ENCODE measurements at places on chromosomes 12 and 14. TPM values are rescaled to one million over a fixed set of nuclear protein-coding genes. Genes with fewer than 3 reads are reported as not detected.
A peak's percentile ranks its signal among the peaks of the same experiment; 100 is the strongest.

DNA sequence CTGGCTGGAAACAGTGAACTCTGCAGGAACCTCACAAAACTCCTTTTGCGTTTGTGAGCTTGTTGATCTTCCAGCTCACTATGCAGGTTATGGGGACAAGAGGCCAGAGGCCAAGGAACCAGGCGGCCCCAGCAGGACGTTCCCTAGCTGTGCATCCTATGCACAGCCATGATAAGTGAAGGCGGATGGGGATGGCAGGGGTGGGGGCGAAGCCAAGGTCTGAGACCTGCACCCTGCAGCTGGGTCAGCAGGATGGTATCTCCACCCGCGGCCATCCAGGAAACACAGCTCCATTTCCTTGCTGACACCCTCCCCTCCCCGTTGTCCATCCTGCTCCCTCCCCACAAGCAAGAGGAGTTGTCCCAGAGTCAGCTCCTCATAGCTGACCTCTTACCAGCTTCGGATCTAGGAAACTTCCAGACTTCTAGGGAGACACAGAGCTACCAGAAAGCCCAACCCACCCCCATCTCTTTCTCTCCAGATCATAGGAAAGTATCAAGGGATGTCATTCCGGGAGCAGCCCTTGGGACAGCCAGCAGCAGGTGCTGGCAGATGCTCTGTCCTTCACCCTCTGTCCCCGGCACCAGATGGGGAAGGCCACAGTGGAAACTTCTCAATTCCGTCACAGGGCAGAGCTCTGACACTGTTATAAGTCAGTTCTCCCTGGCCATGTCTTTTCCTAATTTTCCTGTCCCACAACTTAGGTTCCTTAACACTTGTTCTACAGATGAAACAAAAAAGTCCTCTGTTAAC, 9.4 kb downstream of the ZBTB39 start:
- H3K36me3 ChIP-seq, result peaks cover 18% of the 10 kb centered on the region
- H3K4me3 ChIP-seq, result no peak overlapping the region
- peaks cover 36% of the 10 kb centered on the region for H3K4me1 ChIP-seq
- no peaks in the 10 kb centered on the region for H3K27me3 ChIP-seq
- H3K27ac ChIP-seq, result no peak overlapping the region

GRCh38 chr14:69664865-69665526, 53.6 kb downstream of the SUSD6 start:
- H3K4me1 ChIP-seq, result peaks cover 89% of the 10 kb centered on the region
- H3K27ac ChIP-seq, result no peak overlapping the region
- no peak for DNase-seq
- H3K36me3 ChIP-seq, result peaks cover 67% of the 10 kb centered on the region
- no peaks in the 10 kb centered on the region for H3K27me3 ChIP-seq

Gene BICD1
- total RNA-seq, result 22.4 TPM

Gene FLVCR2
- total RNA-seq, result 6.2 TPM

Gene PNP
- total RNA-seq, result 178 TPM

DNA sequence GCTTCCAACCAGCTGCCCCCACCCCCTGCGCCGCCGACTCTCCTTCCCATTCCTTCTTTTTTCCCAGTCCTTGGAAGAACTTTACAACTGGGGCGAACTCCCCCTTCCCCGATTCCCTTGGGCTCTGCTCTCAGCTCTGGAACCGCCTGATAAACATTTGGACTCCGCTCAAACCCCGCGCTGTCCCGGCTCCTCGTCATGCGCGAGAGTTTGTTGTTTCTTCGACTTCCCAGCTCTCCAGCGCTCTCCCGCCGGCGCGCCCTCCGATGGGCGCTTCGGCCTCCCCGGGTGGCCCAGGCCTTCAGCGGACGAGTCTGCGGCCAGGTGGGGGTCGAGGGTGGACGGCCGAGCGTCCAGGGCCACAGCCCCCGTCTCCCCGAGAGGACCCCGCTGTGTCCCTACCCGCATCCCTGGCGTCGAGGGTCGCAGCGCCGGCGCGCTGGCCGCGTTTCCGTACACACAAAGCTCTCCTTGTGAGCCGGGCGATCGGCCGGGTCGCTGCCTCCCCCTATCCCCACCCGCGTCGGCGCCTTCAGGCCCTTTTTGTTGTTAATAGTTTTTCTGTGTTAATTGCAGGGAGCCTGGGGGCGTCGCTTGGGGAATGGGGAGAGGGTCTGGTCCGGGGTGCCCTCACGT, 847 bp downstream of the MMP14 start:
- peaks cover 36% of the 10 kb centered on the region for H3K36me3 ChIP-seq
- peaks cover 30% of the 10 kb centered on the region for H3K27me3 ChIP-seq
- no peak overlapping the region for H3K27ac ChIP-seq
- H3K4me1 ChIP-seq, result peaks cover 10% of the 10 kb centered on the region
- peak overlapping the region; percentile 47 for H3K4me3 ChIP-seq
- no peak for DNase-seq

- H3K27me3 ChIP-seq, result peaks cover 19% of the 10 kb centered on the region
- no peak overlapping the region for H3K4me3 ChIP-seq
- H3K27ac ChIP-seq, result no peak overlapping the region
- H3K36me3 ChIP-seq, result no peaks in the 10 kb centered on the region
- H3K4me1 ChIP-seq, result no peaks in the 10 kb centered on the region
Measured at GRCh38 chr14:95725685-95726336, 11.9 kb upstream of the TCL1A start.

GRCh38 chr14:53060046-53060445, 93.1 kb downstream of the DDHD1 start:
- no peak overlapping the region for H3K27ac ChIP-seq
- H3K27me3 ChIP-seq, result no peaks in the 10 kb centered on the region
- H3K4me3 ChIP-seq, result no peak overlapping the region
- H3K36me3 ChIP-seq, result peaks cover 22% of the 10 kb centered on the region
- peaks cover 4% of the 10 kb centered on the region for H3K4me1 ChIP-seq

GRCh38 chr14:99564256-99564925, 39.6 kb downstream of the CCDC85C start:
- DNase-seq, result no peak
- no peaks in the 10 kb centered on the region for H3K36me3 ChIP-seq
- H3K4me1 ChIP-seq, result no peaks in the 10 kb centered on the region
- H3K27me3 ChIP-seq, result no peaks in the 10 kb centered on the region
- no peak overlapping the region for H3K27ac ChIP-seq

GRCh38 chr14:96586056-96586455, 83.9 kb downstream of the PAPOLA start:
- no peak overlapping the region for H3K27ac ChIP-seq
- no peak overlapping the region for H3K4me3 ChIP-seq
- no peaks in the 10 kb centered on the region for H3K36me3 ChIP-seq
- no peaks in the 10 kb centered on the region for H3K4me1 ChIP-seq

Gene MIPOL1
- not detected for total RNA-seq

GRCh38 chr14:69441948-69442347, 42.6 kb upstream of the PLEKHD1 start:
- H3K36me3 ChIP-seq, result peaks cover 35% of the 10 kb centered on the region
- DNase-seq, result no peak
- no peaks in the 10 kb centered on the region for H3K27me3 ChIP-seq
- H3K4me1 ChIP-seq, result peaks cover 2% of the 10 kb centered on the region
- H3K27ac ChIP-seq, result no peak overlapping the region

- DNase-seq, result peak; percentile 16
- peaks cover 13% of the 10 kb centered on the region for H3K4me1 ChIP-seq
- peaks cover 54% of the 10 kb centered on the region for H3K27me3 ChIP-seq
- peak within 1 kb of the TSS; percentile 43 for H3K4me3 ChIP-seq
Measured at GRCh38 chr12:64824500-64825142, at the start of gene TBC1D30. Gene TBC1D30, plus strand, starts transcription at chr12:64824647. Its CDS starts 233 bp downstream, at chr12:64824880.

Gene LAG3
- total RNA-seq, result 12.0 TPM

DNA sequence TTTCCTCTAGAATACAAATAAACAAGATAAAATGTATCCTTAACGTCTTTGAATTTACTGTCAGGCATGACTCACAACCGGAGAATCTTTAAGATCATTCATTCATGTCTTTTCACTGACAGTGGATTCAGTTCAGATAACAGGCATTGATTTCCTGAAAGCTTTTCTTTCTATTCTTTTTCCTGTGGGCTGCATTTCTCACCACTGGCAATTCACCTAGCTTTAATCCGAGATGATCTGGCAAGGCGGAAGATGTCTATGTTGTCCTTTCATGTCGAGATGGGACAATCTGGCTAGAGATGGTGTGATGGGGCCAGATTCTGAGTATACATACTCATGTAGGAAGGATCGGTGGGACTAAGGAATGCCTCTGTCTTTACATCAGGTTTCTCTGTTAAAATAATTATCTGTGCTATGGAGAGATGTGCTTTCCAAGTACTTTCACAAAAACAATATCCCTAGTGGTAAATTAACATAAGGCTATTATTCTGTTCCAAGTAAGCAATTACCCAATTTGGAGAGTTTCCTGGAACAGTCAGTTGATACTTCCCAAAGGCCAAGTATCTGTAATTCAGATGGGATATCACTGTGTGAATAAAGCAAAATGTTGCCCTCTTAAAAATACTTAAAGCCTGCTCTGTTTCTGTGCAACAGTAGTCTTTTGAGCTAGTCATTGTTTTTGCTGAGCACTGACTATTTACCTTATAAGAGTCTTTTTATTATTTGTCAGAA, 17.8 kb downstream of the ACSS3 start:
- H3K27ac ChIP-seq, result no peak overlapping the region
- no peak for DNase-seq
- no peaks in the 10 kb centered on the region for H3K36me3 ChIP-seq
- H3K4me3 ChIP-seq, result no peak overlapping the region

GRCh38 chr14:54629635-54630360, 62.9 kb downstream of the SAMD4A start:
- H3K4me3 ChIP-seq, result no peak overlapping the region
- H3K27me3 ChIP-seq, result no peaks in the 10 kb centered on the region
- H3K36me3 ChIP-seq, result peaks cover 19% of the 10 kb centered on the region
- peaks cover 45% of the 10 kb centered on the region for H3K4me1 ChIP-seq
- peak overlapping the region; percentile 4 for H3K27ac ChIP-seq

Gene TAS2R31
- 1.6 TPM for total RNA-seq

DNA sequence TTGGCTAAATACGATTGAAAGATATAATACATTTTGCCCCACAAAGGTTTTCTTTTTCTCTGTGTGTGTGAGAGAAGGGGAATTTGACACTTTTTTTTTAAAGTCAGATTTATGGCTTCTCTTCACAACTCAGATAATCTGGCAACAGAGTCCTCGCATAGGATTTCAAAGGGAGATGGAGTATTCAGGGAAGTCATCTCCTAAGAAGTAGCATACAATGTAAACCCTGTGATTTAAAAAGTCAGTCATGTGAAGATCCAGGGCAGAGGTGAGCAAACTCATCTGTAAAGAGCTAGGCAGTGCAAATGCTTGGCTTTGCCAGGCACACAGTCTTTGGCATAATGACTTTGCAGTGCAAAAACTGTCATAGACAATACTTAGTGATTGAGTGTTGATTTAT, 1526.3 kb downstream of the AACS start:
- H3K36me3 ChIP-seq, result no peaks in the 10 kb centered on the region
- H3K27ac ChIP-seq, result no peak overlapping the region
- peaks cover 2% of the 10 kb centered on the region for H3K27me3 ChIP-seq
- DNase-seq, result no peak
- H3K4me1 ChIP-seq, result peaks cover 25% of the 10 kb centered on the region

GRCh38 chr12:48358937-48359513, 8.3 kb upstream of the ZNF641 start:
- DNase-seq, result no peak
- H3K27me3 ChIP-seq, result no peaks in the 10 kb centered on the region
- no peak overlapping the region for H3K4me3 ChIP-seq

- peak overlapping the region; percentile 97 for H3K27ac ChIP-seq
- no peaks in the 10 kb centered on the region for H3K27me3 ChIP-seq
- H3K36me3 ChIP-seq, result peaks cover 12% of the 10 kb centered on the region
- no peak for DNase-seq
Measured at GRCh38 chr14:98984027-98984718, 287.8 kb downstream of the BCL11B start.

Gene RPGRIP1
- not detected for total RNA-seq

- H3K4me1 ChIP-seq, result peaks cover 2% of the 10 kb centered on the region
- H3K4me3 ChIP-seq, result no peak overlapping the region
- peak; percentile 77 for DNase-seq
Measured at GRCh38 chr12:113174461-113175384, 10.6 kb downstream of the DDX54 start.

DNA sequence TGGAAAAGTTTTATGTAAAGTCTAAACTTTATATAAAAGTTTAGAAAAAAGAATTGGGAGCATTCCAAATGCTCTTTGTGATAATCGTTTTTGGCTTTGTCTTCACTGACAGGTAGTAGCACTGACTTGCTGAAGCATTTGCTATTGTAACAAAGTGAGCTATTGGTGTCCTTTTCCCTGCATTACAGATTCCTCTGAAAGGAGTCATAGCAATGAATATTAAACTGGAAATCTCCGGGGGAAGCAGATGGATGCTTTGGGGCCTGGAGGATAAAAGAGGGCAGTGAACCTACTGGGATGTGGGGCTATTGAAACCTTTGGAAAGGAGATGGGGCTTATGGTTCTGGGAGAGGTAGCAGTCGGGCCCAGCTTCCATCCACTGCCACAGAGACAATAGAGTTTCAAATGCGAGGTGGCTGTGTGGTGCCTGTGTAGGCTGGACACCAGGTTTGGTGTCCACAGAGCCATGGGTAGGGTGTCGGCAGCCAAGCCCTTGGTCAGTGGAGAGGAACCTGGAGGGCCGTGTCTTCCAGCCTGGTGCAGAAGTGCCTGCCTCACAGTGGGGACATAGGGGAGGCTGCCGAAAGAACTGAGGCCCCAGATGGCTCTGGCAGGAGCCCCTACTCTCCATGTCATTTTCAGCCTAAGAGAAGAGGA, 10.1 kb downstream of the GSG1 start:
- H3K36me3 ChIP-seq, result no peaks in the 10 kb centered on the region
- no peak overlapping the region for H3K4me3 ChIP-seq
- peaks cover 2% of the 10 kb centered on the region for H3K27me3 ChIP-seq
- H3K27ac ChIP-seq, result no peak overlapping the region
- no peak for DNase-seq

Gene GPR162
- 0.29 TPM for total RNA-seq

- no peak overlapping the region for H3K4me3 ChIP-seq
- H3K36me3 ChIP-seq, result no peaks in the 10 kb centered on the region
- no peak overlapping the region for H3K27ac ChIP-seq
Measured at GRCh38 chr14:22200977-22201605, 387.9 kb downstream of the DAD1 start.

DNA sequence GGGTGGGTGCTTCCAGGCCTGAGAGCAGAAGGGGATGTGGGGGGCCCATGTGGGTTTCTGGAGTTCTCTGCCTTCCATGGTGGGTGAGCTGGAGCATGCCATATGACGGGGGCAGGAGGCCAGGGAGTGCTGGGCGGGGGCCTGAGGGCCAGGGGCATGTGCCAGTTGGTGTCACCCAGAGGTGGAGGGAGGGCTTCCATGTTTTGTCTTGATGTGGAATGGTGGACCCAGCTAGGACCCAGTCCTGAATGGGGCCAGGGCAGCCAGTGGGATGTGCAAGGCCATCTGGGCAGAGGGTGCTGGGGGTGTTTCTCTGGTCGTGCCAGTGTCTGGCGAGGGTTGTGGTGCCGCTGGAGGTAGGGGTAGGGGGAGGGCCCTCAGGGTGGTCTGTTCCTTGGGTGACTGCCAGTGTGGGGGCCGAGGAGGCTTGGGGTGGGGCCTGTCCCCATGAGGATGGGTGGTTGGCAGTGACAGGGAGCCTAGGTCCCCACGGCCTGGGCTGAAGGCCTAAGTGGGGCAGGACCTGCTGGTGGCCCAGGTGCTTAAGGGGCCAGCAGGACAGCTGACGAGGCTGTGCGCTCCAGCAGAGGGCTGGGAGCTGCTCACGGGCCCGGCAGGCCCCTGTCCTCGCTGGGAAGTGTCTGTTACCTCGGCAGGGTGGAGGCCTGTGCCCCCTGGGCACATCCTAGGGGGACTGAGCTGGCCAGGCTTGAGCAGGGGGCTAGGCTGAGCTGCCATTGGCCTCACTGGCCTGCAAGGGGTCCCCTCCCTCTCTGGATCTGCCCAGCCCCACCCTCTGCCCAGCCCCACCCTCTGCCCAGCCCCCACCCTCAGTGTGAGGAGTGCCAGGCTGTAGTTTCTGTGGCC, 26.8 kb downstream of the CEP170B start:
- no peaks in the 10 kb centered on the region for H3K27me3 ChIP-seq
- H3K4me3 ChIP-seq, result no peak overlapping the region
- H3K4me1 ChIP-seq, result peaks cover 2% of the 10 kb centered on the region
- no peak for DNase-seq
- H3K36me3 ChIP-seq, result no peaks in the 10 kb centered on the region
- no peak overlapping the region for H3K27ac ChIP-seq

Data from activated CD4-positive, alpha-beta T cell treated with anti-CD3 and anti-CD28 coated beads, Interleukin-2, amount 10 ng/mL, durations not matched to agents 7 days and 5 days (primary cell).